M059J (cell line): ENCODE measurements at places on chromosomes 3 and 15.

DNA sequence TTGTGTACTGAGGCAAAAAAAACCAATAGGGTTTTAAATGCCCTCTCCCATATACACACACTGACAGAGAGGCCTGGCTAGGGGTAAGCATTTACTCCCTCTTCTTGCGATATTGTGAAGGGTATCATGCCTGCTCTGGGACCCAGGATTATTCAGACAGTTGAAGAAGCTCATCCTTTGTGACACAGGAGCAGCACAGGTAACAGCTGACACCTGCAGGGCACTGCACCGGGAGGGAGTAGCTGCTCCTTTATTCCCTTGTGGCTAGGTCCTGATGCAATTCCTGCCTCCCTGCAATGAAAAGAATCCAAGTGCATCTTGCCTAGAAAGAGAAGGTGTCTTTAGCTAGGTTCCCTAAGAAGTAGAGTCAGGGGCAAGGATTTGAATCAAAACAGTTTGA is 23.4 kb downstream of the POMGNT2 start:
- DNase-seq: no peak

DNA sequence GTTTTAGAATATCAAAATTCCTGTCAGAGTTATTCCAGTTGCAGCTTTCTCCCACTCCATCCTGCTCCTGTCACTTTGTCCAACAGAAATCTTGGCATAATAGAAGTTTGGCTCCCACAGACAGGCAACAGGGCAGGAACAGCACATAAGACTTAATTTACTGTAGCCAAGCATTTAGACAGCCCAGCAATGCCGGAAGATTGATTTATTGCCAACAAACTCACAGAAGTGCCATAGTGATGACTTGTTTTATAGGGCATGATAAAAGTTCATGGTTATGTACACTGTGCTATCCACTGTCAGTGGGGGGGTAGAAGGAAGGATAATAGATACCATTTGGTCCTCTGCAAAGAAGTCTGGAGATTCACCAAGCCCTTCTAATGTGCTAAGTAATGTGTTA is 98.3 kb upstream of the CBLB start:
- peak; percentile 92 for DNase-seq

- DNase-seq: no peak
Measured at GRCh38 chr3:38603731-38604131, 45.8 kb downstream of the SCN5A start.

DNA sequence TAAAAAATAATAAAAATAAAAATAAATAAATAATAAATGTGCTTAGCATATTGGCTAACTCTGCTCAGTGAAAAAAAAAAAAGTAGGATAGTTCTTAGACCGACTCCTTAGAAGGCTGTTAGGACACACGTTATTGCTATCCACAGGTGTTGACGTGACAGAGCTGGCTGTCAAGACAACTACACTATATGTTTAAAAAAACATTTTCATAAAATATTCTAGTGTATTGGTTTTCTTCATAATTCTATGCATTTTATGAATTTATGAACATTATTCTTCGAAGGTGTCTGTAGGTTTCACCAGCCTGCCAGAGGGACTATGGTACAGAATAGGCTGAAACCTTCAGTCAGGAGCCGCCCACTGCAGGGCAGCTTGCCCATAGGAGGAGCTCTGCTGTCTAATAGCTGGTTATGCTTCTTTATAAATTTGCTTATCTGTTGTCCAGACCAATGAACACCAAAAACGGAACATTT is 9.2 kb downstream of the TM4SF1 start:
- DNase-seq: peak; percentile 58

- DNase-seq: no peak
Measured at GRCh38 chr15:41258750-41259471, 27.8 kb downstream of the CHP1 start.

- DNase-seq: no peak
Measured at GRCh38 chr15:93428150-93428549, 339.1 kb upstream of the RGMA start.

DNA sequence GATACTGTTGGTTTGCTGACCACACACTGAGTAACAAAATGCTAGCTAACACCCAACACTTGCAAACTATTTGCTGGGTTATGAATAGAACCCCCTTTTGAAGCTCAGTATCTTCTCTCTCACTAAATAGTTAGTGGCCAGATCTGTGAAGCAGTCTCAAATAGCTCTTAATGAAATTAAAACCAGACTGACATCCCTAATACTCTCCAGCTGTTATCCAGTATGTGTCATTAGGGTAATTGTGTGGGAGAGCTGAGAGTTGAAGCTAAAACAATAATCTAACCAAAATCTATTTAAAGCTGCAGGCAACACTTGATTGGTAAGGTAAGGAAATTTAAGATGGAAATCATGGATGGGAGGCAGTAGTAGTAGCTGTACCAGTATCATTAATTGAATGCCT is 110.4 kb upstream of the RORA start:
- no peak for DNase-seq

DNA sequence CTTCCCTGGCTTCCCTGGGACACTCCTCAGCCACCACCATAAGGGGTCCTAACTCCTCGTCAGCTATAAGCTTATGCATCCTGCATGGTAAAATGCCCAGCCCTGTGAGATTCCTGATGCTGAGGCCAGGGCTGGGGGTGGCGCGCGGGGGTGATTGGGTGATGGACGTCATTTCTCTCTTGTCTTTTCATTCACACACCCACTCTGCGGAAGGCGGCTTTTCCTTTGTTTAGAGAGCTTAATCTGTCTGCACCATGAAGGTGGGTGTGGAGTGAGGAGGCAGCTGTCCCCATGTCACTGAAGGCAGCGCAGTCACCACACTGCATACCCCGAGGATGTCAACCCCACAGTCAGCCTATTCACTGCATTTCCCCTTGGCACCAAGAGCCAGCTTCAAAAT is 110.0 kb upstream of the NSMCE3 start:
- no peak for DNase-seq

DNA sequence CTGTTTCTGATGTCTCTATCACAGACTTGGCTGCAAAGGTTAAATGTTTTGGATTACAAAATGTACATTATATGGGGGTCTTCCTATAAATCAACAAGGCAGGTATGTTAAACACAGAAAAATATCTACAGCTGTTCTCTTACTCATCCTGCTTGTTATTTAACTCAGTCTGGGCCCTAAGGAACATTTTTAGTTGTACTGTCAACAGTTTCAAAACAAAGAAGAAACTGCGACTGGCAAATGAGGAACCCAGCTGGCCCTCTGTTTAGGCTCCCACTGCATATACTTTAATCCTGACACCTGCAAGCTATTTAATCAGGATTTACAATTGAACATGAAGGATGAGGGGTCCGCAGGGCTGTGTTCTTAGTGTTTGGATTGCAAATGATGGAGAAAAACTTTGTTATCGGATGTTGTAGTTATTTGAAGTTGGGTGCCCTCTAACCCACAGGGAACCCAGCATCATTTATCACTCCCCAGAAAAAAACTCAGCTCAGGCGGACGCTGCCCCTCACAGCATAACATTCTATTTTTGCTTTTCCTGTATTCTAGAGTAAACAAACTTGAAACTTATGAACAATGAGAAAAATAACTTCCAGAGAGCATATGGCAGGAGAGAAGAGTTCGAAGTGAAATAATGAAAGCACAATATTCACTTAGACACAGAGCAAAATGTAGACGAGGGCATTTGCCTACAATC is 91.2 kb downstream of the POLR2M start:
- DNase-seq: no peak

DNA sequence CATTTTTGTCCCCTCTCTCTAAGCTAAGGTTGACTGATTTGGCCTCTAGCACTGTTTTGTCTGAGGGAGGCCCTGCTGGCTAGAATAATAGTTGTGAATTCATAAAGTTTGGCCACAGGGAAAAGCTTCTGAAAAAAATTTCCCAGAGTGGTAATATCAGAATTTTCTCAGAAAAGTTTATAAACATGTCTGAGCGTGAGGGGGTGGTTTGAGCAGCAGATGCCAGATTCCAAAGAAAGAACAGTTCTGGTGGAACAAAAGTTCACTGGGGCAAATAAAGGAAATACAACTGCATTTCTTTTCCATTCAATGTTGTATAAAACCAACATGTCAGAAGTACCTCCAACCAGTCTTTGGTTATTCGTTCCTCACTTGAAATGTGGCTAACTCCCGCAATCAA is 61.2 kb downstream of the CLDN1 start:
- DNase-seq: no peak

DNA sequence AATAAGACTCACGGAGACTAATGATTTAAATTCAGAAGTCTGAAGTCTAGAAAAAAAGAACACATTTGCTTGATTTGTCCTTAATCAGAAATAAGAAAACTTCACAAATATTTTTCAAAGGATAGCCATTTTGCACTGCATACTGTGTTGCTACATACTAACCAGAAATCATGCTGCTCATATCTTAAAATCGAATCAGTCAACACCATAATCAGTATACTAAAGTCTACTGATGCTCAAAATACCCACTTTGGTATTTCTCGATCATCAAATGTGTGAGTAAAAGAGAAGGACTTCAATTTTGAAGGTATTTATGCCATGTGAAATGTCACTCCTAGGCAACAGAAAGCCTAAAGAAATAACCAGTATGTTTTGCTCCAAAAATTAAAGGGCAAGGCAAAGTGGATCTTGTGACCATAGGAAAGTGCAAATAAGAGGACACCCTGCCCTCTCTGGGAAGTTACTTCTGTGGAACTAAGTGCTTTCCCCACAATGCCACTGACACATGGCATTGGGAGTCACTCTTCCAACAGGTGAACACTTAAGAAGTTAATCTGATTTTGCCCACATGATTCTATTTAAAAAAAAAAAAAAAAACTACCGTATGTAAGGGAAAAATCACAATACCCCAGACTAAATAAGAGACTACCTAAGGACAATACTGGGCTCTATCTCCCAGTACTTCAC is 2.7 kb downstream of the LRIG1 start:
- DNase-seq: no peak

GRCh38 chr3:107674371-107674770 is 151.6 kb downstream of the BBX start:
- DNase-seq: peak; percentile 53

GRCh38 chr3:194277786-194278130 is 73.4 kb downstream of the CPN2 start:
- peak; percentile 81 for DNase-seq

- no peak for DNase-seq
Measured at GRCh38 chr15:70647396-70647795, 116.0 kb downstream of the UACA start.

DNA sequence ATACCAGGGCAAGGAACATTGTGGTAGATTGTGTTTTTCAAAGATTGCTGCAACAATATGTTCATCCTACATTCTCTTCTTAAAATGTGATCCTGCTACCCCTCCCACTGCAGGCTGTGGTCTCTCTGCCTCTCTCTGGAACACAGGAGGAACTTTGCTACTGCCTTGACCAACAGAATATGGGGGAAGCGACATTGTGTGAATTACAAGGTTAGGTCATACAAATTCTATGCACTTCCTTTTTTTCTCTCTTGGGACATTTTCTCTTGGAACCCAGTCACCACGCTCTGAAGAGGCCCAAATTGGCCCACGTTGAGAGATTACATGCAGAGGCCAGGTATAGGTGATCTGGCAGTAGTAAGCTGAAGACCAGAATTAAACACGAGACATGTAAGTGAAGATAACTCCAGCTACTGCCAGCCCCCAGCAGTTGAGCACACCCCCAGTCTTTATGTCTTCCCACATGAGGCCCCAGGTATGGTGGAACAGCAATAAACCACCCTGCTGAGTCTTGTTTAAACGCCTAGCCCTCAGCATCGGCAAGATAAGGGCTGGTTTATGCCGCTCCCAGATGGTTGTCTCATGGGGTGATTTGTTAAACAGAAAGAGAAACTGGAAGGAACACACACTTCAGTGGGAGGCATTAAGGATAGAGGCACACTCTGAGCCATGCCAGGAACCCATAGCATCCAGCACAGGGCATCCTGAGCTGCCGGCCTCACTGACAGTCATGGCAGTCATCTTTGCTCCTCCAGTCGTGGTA is 59.9 kb downstream of the FAM43A start:
- no peak for DNase-seq

DNA sequence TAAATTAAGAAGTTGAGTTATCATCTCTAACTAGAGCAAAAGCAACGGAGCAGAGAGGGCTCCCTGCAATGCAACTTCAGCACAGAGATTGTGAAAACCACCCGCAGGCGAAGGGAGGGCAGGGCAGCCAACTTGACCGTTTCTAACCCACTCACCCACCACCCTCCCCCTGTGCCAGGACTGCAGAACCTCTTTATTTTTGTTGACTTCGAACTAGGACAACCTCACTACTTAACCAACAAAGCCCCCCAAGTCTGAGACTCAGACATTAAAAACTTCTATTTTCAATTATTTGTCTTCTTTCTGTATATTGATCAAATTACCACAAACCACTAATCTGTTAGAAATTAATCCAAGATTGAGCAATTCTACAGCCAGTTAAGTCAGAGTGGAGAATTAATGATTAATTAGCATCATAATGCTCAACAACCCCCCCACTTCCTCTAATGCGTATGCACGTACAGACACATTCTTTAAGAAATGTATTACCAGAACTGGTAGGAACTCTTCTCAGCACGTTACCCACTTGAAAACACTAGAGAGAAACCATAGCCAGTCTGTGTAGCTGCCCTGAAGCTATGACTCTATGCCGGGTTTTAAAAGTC is 2.0 kb downstream of the MGLL start:
- DNase-seq: no peak

- DNase-seq: peak; percentile 64
Measured at GRCh38 chr15:80106051-80106450, 46.6 kb downstream of the ZFAND6 start.
